Activated naive CD4-positive, alpha-beta T cell (primary cell): ENCODE measurements at places on chromosomes 1 and 21.

DNA sequence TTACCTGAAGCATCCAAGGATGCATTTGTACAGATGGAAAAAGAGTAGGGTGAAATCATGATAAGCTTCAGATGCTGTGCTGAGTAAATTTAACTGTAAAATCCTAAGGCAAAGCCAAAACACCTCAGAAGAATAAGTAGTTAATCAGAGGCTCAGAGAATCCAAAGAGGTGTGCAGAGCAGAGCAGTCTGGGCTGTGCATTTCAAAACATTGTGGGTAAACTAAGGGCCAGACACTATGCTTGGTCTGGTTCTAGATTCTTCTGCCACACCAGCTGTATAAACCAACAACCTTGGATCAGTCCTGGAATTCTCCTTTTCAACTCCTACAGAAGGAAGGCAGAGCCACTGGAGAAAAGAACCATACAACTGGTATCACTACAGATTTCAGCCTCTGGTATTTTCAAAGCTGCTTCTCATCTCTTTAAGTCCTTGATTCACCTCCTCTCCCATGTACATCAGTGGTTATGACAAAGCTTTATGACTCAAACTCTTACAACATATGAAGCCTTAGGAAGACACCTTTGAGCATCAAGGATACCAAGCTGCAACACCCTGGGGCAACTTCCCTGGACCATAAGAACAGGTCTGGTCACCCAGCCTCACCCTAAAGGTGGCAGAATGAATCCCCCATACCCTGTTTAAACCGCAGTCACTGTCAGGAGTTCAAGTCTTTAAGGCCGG, 11.6 kb upstream of the HIPK1 start:
- no peak for DNase-seq

DNA sequence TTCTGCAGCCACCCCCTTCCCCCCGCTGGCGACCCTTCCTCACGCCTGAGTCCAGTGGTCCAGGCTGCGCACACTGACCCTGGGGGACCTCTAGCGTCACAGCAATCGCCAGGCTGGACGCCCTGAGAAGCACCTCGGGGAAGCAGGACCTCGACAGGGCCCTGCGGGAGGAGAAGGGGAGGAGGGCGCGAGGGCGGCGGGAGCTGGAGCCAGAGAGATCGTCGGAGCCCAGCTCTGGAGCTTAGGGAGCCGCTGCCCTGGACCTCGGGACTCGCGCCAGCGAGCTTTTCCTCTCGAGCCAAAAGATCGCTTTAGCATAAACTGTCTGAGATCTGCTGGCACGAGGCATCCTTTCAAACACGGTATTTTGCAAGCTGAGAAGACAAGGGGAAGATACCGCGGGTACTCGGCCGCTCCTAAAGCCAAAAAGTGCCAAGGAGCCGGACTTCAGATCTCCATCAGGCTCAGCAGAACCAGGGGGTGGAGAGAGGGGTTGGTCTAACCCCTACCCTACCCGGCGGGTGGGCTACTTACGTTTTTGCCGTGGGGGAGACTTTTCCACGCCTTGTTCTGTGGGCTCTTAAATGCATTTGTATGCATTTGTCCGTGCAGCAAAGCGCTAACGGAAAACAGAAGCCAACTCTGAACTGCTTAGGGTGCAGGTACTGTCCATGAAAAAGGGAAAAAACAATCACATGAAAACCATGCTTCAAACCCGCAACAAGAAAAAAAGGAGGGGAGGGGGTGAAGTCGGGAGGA, 586 bp downstream of the COL24A1 start:
- no peak for DNase-seq

DNA sequence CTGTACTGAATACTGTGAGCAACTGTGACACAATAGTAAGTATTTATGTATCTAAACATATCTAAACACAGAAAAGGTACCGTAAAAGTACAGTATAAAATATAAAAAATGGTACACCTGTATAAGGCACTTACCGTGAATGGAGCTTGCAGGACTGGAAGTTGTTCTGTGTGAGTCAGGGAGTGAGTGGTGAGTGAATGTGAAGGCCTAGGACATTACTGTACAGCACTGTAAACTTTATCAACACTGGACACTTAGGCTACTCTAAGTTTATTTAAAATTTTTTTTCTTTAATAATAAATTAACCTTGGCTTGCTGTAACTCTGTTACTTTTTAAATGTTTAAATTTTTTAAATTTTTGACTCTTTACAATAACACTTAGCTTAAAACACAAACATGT, 24.5 kb upstream of the SHCBP1L start:
- DNase-seq = no peak

DNA sequence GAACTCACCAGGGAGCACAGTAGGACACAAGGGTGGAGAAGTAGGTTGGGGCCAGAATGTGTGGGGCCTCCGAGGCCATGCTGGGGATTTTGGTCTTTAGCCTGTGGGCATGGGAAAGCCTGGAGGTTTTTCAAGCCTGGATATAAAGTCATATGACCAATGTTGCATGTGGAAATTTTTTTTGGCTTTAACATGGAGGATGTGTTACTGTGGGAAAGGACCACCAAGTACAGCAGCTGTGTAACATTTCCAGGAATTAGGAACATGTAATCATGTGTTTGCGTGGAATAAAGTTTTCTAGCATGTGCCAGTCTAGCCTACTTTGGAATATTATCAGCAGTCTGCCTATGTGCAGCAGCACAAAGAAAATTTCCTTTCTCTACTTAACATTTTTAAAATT, 78.5 kb downstream of the TNFSF18 start:
- DNase-seq = no peak

DNA sequence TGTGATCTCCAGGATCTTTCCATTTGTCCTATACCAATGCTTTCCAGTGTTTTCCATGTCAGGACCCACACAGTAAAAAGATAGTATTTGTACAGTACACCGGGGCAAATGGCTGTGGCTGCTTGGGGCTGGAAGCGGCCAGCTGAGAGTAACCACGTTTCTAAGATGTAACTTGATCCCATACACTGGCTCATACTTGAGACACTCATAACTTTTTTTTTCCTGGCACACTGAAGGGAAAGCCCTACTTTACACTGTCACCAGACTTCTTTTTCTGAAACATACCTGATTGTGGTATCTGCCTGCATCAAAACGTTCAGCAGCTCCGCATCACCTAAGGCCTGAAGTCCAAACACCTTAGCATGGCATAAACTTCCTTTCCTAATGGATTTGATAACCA, 21.6 kb downstream of the VPS13D start:
- DNase-seq = no peak

GRCh38 chr1:228184152-228184551, 18.5 kb downstream of the IBA57 start:
- no peak for DNase-seq

- DNase-seq = no peak
Measured at GRCh38 chr1:30842697-30843354, 65.7 kb downstream of the SDC3 start.

GRCh38 chr1:223860051-223860622, 14.4 kb upstream of the TP53BP2 start:
- no peak for DNase-seq

GRCh38 chr1:155529929-155530328, 32.7 kb downstream of the ASH1L start:
- DNase-seq = no peak

- DNase-seq = no peak
Measured at GRCh38 chr1:247347477-247348222, 16.0 kb upstream of the ZNF496 start.

DNA sequence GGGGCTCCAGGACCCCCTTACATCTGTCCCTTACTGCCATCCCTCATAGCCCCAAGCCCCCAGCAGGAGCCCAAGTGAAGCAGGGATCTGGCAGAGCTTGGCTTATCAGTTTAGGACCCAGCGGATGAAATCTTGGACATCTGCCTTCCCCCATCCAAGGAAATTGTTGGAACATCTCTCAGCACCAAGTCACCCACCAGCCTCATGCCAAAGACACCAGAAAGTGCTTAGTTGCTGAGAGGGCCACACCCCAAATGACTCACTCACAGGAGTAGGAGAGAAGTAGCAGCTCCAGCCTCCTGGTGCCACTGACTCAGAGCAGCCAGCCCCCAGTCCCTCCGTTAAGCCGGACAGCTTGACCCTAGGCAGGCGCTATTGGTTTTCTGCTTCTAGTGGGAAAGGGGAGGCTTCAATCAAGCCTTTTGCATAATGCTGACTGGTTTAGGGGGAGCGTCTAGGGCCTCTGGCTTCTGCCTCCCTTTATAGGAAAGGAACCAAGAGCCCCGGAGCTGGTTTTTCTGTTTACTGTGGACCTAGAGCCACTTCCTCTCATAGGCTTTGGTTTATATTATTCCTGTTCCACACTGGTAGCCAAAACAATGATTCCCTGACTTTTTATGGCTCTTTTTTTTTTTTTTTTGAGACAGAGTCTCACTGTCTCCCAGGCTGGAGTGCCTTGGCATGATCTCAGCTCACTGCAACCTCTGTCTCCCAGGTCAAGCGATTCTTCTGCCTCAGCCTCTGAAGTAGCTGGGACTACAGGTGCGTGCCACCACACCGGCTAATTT, 114.2 kb upstream of the IPO9 start:
- DNase-seq = no peak

GRCh38 chr21:35470522-35470921, 421.4 kb upstream of the RUNX1 start:
- DNase-seq = no peak

DNA sequence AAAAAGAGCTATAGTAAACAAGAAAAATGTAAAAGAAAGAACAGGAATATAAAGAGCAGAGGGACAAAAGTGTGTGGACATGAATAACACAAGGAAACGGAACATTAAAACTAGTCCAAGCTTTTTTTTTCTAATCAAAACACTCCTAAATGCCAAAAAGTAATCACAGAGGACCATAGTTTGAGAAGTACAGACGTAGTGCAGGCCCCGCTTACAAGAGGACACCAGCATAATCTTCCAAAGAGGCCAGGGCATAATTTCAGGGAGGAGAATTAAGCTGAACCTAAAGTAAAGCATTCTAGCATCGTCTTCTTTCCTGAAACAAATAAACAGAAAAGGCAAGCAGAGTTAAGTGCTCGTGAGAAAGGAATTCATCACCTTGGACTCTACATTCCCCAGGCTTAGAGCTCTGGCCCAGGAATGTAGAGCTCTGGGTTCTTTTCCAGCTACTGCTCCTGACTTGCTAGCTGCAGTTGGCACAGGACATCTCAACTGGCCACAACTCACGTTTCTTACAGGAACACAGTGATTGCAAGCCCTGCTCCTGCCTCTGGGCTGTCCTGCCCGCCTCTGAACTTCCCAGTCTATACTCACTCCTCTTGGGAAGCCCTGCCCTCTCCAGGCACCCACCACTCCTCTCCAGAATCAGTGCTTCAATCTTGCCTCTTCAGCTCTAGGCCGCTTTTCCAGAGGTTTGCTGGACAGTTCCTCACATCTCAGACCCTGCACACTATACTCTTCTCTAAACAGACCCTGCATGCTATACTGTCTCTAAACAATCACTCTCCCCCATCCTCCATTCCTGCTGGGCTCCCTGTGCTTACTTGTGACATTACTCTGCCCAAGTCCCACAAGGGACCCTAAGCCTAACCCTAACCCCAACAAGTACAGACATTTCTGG, 9.8 kb downstream of the RGS8 start:
- no peak for DNase-seq

DNA sequence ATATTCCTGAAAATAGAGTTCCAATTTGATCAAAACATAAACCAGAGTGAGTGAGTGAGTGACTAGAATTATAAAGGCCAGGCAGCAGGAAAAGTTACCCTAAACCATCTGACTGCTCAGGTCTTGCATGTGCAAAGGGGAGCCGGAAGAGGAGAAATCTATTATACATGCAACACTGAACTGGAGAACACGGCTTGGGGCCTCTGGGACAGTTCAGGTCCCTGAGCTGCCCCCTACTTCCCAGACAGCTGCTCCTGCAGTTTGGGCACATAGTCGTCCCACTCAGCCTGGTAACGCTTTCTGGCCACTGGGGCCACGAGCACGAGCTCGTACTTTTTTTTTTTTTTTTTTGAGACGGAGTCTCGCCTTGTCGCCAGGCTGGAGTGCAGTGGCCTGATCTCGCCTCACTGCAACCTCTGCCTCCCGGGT, 40.1 kb downstream of the PTPRC start:
- no peak for DNase-seq

- DNase-seq = no peak
Measured at GRCh38 chr21:39384674-39385298, 35.9 kb upstream of the HMGN1 start.

DNA sequence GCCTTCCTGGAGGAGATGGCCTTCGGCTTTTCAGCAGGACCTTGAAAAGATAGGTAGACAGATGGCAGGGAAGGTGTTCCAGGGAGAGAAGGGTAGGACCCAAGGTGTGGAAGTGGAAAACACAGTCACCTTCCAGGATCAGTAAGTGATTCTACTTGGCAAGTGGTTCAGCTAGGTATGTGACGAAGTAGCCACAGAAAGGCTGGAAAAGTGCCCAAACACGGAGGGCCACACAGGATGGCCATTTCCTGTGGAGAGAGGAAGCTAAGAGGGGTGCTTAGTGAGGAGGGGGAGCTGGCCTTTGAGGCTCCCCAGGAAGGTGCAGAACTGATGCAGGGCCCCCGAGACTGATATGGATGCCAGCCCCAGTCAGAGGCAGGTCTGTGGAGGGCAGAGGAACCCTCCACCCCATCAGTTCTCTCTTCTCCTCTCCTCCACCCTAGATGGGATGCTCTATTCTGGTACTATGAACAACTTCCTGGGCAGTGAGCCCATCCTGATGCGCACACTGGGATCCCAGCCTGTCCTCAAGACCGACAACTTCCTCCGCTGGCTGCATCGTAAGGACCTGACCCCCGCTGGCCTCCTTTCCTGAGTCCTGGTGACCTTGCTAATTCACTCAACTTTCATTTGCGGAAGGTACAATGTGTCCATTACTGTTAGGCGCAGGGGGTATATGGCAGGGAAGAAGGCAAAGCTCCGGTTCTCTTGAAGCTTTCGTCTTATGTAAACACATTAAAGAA, 6.8 kb downstream of the SEMA4A start:
- no peak for DNase-seq

GRCh38 chr1:162023181-162023546, 505 bp downstream of the OLFML2B start:
- DNase-seq = no peak

GRCh38 chr1:10724511-10724910, 71.9 kb downstream of the CASZ1 start:
- no peak for DNase-seq

- no peak for DNase-seq
Measured at GRCh38 chr1:20284046-20284445, 6.6 kb upstream of the VWA5B1 start.

GRCh38 chr1:212593821-212594251, 14.7 kb upstream of the ATF3 start:
- no peak for DNase-seq

DNA sequence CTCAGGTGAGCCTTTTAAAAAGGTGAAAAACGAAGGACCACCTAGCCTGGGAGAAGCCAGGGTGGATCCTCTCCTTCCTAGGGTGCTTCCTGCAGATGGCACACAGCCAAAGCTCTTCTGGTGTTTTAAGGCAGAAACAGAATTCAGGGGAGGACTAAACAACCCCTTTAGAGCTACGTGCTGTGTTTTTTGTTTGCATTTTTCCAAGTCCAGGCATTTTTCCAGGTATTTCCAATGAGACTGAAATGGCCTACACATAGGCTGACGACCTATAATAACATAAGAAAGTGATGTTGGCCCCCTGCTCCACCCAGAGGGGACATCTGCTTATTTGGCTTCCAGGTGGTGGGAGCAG, 83.8 kb downstream of the CAPZB start:
- no peak for DNase-seq

- DNase-seq = no peak
Measured at GRCh38 chr1:47487332-47487731, 49.5 kb downstream of the FOXD2 start.

- no peak for DNase-seq
Measured at GRCh38 chr1:210415846-210416448, 87.2 kb downstream of the HHAT start.

GRCh38 chr21:36852864-36853263, 113.6 kb downstream of the HLCS start:
- DNase-seq = no peak

- DNase-seq = no peak
Measured at GRCh38 chr1:241419986-241420385, 63.0 kb upstream of the RGS7 start.
